Thyroid gland (tissue), 4 donors: ENCODE measurements at places on chromosomes 1 and 21.

DNA sequence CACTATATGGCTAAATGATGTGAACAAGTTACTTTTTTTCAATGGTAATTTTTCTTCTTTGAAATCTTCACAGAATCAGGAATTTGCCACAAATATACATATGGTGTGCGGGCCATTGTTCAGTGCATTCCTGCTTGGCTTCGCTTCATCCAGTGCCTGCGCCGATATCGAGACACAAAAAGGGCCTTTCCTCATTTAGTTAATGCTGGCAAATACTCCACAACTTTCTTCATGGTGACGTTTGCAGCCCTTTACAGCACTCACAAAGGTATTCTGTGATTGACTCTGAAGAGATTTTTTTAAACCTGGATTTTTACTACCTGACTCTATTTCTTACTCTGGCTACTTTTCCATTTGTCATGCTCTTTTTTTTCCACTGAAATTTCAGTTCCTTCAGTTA lies 76.2 kb upstream of the KIAA1614 start:
- DNase-seq: no peak

DNA sequence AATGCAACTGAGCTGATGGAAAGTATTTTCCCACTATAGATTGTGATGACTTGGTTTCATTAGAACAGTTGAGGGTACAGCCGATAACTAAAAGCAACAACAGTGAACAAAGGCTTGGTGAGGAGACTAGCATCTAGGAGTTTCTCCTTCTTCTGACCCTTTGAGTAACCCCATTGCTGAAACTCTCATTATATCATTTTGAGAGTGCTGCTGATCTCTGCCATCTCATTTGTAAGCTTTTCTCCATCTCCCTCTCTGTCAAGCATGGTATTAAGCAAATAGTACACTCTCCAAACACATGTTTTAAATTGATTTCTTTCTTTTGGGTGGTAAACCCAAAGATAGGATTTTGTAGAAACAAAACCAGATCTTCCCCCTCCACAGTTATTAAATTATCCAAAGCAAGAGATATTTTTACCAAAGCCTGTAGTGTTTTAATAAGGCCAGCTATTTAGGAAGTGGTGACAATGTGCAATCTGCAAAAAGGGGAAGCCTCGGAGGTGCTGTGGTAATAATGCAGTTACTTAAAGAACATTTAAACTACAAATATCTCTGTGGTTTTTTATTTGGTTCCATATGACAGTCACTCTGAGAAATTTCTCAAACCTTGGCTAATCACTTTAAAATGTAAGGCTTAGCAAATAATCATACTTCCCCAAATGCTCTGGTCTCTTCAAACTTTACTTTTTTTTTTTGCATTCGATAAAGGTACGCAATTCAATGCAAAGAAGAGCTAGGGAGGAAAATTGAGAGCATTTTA lies 287.5 kb downstream of the HLX start:
- no peak for DNase-seq

DNA sequence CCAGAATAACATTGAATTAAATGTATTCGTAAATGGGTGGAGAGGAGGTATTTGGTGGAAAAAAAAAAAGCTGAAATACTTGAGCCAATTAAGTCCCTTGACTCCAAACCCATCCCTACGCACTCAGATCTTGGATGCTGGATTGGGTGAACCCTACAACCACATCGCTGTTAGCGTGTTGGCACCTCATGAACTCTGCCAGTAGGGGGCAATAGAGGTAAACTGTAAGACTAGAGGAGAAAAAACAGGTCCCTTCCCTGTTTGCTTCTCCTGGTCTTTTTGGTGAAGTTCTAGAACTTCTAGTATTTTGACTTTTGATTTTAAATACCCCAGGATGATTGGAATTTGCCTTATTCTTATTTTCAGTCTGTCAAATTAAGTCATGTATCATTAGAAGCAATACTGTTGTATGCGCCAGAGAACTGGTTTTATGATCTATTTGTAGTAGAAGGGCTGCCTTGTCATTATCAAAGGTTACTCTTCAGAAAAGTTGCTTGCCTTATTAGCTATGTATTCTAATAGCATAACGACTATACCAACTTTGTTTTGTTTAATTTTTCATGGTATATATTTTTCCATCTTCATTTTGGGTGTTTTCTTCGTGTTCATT lies 1.9 kb upstream of the OR13G1 start:
- peak; percentile 64 for DNase-seq

DNA sequence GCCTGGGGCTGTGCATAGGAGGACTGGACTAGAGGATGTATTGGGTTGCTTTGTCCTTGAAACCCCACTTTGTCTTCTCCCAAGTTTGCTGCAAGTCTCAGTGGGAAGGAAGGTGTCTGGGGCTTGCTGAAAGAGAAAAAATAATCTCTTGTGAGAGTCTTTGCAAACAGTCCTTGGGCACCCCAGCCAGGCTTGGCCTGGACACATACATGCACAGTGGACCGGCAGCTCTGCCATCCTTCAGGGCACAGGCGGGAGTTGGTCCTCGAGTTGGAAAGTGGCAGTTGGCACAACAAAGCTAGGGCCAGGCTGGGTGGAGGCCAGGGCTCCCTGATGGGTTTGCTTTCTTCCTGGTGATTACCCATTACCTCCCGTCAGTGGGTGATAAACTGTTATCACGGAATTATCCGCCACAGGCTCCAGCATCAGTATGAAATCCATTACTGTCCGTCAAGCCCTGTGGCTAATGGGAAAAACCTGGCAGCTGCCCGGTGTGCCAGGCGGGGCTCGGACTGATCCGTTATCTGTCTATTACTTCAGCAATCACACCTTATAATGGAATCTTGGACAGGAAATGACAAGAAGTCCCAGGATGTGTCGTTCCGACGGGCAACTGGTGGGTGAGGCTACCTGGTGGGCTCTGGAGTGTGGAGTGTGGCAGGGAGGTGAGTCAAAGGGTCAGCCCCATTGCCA lies 265.7 kb downstream of the GRIK3 start:
- no peak for DNase-seq

- DNase-seq: no peak
These were observed 567.0 kb downstream of the AJAP1 start for GRCh38 chr1:5221451-5221850.

- DNase-seq: no peak
These were observed 8.9 kb downstream of the NUP210L start for GRCh38 chr1:154145986-154146385.

DNA sequence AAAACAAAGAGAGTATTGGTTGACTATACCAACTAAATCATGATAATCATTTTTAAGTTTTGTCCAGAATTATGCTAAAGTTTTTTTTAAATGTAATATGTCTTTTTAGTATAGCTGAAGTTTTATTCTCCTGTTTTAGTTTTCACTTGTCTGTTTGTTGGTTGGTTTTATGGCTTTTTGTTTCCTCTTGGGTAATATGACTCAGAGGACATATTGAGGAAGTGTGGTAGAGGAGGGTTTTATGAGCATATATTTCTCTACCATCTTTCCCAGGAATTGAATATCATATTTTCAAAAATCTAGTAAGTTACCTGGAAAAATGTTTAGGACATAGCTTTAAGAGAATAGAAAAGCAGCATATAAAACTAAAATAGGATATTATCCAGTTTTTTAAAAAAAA lies 68.6 kb upstream of the MCOLN3 start:
- no peak for DNase-seq

GRCh38 chr1:225944387-225944786 lies 3.4 kb upstream of the LEFTY2 start:
- no peak for DNase-seq

GRCh38 chr1:14824314-14824915 lies 225.9 kb downstream of the KAZN start:
- DNase-seq: no peak

- no peak for DNase-seq
These were observed 564 bp downstream of the DISP1 start for GRCh38 chr1:222815440-222815765.

DNA sequence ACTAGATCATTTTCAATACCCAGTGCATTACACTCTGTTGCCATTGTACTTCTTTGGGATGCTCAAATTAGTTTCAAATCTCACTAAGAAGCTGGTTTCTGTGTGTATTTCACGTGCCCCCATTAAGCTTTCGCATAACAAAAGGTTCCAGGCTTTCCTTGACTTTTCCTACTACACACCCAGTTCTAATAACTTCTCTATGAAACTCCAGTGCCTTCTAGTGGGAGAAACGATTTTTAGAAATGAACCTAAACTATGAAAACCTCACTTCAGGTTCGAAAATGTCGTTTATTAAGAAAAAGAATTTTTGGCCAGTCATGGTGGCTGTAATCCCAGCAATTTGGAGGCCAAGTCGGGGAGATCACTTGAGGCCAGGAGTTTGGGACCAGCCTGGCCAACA lies 2.8 kb downstream of the CFHR4 start:
- DNase-seq: no peak

DNA sequence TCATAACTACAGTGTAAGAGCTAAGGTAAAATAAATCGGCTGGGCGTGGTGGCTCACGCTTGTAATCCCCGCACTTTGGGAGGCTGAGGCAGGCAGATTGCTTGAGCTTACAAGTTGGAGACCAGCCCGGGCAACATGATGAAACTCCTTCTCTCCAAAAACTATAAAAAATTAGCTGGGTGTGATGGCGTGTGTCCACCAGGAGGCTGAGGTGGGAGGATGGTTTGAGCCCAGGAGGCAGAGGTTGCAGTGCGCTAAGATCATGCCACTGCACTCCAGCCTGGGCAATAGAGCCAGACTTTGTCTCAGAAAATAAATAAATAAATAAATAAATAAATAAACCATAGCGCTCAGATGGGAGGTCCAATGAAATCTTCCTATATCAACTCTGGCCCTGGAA lies 16.7 kb upstream of the FAM110D start:
- DNase-seq: no peak

- no peak for DNase-seq
These were observed 20.1 kb upstream of the PIGK start for GRCh38 chr1:77239311-77239710.

DNA sequence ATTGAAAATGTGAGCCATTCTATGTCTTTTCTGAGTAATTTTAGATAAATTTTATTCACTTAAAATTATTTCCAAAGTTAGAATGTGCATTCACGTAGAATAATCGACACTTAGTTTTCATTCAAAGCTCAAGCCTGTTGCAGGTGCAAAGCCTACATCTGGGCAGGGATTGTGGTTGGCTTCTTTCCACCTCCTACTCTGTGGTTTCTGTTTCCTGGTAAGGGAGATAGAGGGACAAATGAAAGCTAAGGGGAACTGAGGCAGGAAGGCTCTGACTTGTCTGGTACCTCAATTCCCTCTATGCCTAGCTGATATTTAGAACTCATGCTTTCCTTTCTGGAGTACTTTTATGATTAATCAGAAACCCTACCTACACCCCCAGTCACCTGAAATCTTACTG lies 251.2 kb upstream of the DPYD start:
- no peak for DNase-seq

- no peak for DNase-seq
These were observed 2.2 kb upstream of the TOMM20 start for GRCh38 chr1:235130766-235131270.

DNA sequence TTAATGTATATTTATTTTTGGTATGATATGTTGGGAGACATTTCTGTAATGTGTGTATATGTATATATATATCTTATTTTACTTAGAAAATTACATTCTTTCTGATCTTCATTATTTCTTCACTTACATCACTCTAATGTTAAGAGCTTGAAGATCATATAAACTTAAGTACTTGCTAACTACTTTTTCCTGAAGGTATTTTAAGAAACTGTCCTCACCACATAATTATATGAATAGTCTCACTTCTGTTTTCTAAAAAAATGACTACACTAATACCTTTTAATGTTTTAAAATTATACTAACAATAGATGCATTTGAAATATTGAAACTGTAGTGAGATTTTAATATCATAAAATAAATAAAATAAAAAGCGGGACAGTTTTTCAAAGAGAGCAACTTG lies 377.1 kb downstream of the LRRIQ3 start:
- DNase-seq: no peak
